ENCODE measurements at places on chromosomes 7 and 10.

DNA sequence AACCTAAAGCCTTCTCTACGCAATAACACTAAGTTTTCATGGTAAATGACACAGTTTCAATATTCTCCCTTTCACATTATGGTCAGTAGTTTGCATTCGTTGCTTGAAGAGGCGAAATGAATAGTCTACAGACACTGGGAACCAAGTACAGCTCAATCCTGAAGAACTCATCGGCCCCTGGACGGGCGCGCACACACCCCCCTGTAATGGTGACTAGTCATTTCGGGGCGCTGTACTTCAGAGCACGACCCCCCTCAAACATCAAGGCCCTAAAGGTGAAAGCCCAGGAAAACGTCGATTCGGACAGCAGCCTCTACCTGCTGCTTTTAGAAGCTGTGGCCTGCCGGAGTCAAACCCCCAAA lies 1.0 kb downstream of the NT5C2 start:
- no peak for DNase-seq

GRCh38 chr7:102859084-102859798 lies 53.6 kb upstream of the LRRC17 start:
- no peak for DNase-seq

DNA sequence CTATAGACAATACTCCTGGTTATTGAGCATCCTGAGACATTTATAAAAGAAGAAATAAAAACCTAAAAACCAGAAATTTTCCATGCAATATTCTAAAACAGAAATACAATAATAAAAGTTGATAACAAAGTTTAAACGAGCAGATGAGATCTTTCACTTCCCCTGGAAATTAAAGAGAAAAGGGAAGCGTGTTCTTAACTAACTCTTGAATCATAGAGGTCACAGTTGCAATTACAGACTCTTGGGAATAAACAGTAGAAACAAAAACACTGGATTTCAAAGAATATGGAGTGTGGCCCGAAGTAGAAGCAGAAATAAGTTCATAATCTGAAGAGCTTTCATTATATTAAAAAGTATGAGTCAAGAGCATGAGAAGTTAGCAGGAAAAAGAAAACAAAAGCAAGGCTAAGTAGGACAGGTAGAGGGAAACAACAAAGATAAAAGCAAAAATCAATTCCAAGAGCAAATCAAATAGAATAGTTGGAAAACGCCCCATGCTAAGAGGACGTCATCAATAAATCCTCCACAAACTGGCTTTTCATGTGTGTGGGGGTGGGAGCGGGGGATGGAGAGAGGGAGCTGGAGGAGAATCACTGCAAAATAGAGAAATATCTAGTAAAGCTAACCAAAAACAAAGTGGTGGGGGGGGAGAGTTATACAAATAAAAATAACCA lies 55.2 kb upstream of the C10orf71 start:
- no peak for DNase-seq

- DNase-seq = no peak
These were observed 229.5 kb upstream of the ADARB2 start for GRCh38 chr10:1966712-1967376.

DNA sequence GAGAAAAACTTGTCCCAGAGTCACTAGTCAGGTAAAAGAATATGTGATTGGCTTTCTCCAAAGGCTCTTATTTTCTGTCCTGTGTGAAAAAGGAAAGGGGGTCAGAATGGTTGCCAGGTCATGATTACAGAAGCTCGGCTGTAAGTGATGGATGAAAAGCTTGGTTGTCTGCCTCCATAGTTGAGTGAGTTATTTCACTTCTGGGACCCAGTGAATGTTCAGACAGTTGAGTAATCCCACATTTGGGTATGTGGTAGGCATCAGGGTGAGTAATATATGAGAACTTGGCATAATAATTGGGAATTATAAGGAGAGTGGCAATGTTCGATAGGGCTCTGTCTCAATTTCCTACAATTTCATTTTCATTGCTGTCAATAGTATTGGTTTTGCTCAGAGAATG lies 72.5 kb downstream of the BBS9 start:
- DNase-seq = no peak

GRCh38 chr7:7489546-7489945 lies 46.1 kb downstream of the COL28A1 start:
- DNase-seq = peak; percentile 32

All from AG10803 (cell line).